Jurkat, Clone E6-1 (cell line): ENCODE measurements at places on chromosomes 11 and 22.
A peak's percentile ranks its signal among the peaks of the same experiment; 100 is the strongest.

GRCh38 chr11:77206264-77207018 lies 78.4 kb downstream of the MYO7A start:
- no peak for DNase-seq

GRCh38 chr11:45385844-45386243 lies 99.7 kb upstream of the SYT13 start:
- DNase-seq = peak; percentile 95

DNA sequence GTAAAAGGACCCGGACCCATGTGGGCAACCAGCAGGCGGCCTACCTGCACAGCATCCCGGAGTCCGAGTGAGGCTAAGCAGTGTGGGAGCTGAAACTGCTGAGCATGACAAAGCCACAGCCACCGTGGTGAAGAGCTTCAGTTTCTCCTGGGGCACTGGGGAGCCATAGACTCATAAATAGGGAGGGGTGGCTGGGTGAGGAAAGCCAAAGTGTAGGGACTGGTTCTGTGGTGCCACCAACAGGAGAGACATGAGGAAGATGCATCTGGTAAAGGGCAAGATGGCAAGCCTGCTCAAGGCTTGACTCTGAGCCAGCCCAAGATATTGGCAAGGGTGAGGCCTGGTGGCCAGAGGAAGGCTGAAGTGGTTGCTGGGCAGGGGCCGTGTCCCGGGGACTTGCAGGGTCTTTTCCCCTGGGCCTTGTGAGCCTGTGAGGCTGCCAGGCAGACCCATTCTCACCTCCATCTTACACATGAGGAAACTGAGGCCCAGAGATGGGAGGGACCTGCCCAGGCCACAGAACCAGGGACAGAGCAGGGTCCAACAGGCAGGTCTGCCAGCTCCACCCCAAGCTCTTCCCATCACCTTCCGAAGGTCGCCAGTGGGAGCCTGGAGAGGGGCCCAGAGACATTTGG lies 30.4 kb downstream of the CYTH4 start:
- DNase-seq = no peak

GRCh38 chr22:44363980-44364750 lies 51.4 kb upstream of the SHISAL1 start:
- DNase-seq = no peak

DNA sequence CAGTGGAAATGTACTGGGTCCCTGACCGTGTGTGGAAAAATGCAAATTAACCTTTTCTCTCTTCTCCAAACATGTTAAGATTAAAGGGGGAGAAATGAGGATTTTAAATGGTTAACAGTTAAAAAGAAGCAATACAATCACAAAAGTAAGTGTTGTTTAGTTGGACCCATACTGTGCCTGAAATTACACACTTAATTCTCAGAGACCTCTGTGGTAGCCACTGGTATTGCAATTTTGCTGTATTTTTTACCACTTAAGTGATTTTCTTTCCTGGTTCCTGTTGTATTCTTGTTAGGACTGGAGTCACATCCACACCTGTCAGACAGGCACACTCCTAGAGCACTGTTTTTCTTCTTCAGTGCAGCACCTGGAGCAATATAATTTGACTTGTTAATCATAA lies 179.6 kb upstream of the PDGFD start:
- DNase-seq = peak; percentile 26
